Epithelial cell of umbilical artery (primary cell): ENCODE measurements at places on chromosomes 1 and 21. TPM values are rescaled to one million over a fixed set of nuclear protein-coding genes. Genes with fewer than 3 reads are reported as not detected.

CASZ1 gene
- 0.65 and 1.7 TPM in 2 replicates for total RNA-seq

ITPKB gene
- 20.5 and 21.6 TPM in 2 replicates for total RNA-seq

TAL1 gene
- 20.5 and 39.8 TPM in 2 replicates for total RNA-seq

PTPN22 gene
- total RNA-seq, result 2.7 and 5.2 TPM in 2 replicates

KLHDC9 gene
- total RNA-seq, result 0.65 and 2.9 TPM in 2 replicates

TSPAN1 gene
- total RNA-seq, result 1.3 and 2.0 TPM in 2 replicates

TMOD4 gene
- total RNA-seq, result not detected in 2 replicates

OR10T2 gene
- total RNA-seq, result not detected in 2 replicates

OR2T11 gene
- not detected in 2 replicates for total RNA-seq

RAB3GAP2 gene
- 26.6 and 33.6 TPM in 2 replicates for total RNA-seq

LINGO4 gene
- total RNA-seq, result not detected in 2 replicates

TUFT1 gene
- total RNA-seq, result 2.6 and 5.5 TPM in 2 replicates

TARDBP gene
- 116 and 125 TPM in 2 replicates for total RNA-seq

PTGFR gene
- total RNA-seq, result 0.32 and 1.1 TPM in 2 replicates

ZNF695 gene
- 1.6 and 4.0 TPM in 2 replicates for total RNA-seq

MYCBP gene
- 19.5 and 28.0 TPM in 2 replicates for total RNA-seq

OR14C36 gene
- total RNA-seq, result not detected in 2 replicates

DNASE2B gene
- total RNA-seq, result not detected in 2 replicates

BTBD8 gene
- 1.4 and 2.3 TPM in 2 replicates for total RNA-seq

KRTAP19-1 gene
- total RNA-seq, result not detected in 2 replicates

SLC45A1 gene
- 0.65 and 0.76 TPM in 2 replicates for total RNA-seq

SRGAP2B gene
- 66.6 and 91.3 TPM in 2 replicates for total RNA-seq

AKR1A1 gene
- 172 and 201 TPM in 2 replicates for total RNA-seq

KAZN gene
- total RNA-seq, result 0.76 and 0.97 TPM in 2 replicates

ANKRD34A gene
- total RNA-seq, result 0.15 and 0.32 TPM in 2 replicates

UBXN10 gene
- total RNA-seq, result under 0.01 TPM in 1 of 2 replicates, not detected in the other

CAP1 gene
- total RNA-seq, result 377 and 431 TPM in 2 replicates

MMP23B gene
- total RNA-seq, result 0.61 and 0.97 TPM in 2 replicates

TCHH gene
- not detected in 2 replicates for total RNA-seq

NBPF6 gene
- total RNA-seq, result not detected in 2 replicates

APH1A gene
- 109 and 134 TPM in 2 replicates for total RNA-seq

HTR6 gene
- not detected in 2 replicates for total RNA-seq

AGRN gene
- total RNA-seq, result 56.2 and 70.7 TPM in 2 replicates

DEPDC1 gene
- total RNA-seq, result 21.1 and 34.8 TPM in 2 replicates

OR2G3 gene
- total RNA-seq, result not detected in 2 replicates

DIO1 gene
- not detected in 2 replicates for total RNA-seq

PODN gene
- total RNA-seq, result 0.30 and 0.65 TPM in 2 replicates
